Stimulated activated CD4-positive, alpha-beta T cell treated with anti-CD3 and anti-CD28 coated beads, Interleukin-1b, Interleukin-23, amount 100 ng/mL, for 1 hour (primary cell): ENCODE measurements at places on chromosomes 12 and 14.

DNA sequence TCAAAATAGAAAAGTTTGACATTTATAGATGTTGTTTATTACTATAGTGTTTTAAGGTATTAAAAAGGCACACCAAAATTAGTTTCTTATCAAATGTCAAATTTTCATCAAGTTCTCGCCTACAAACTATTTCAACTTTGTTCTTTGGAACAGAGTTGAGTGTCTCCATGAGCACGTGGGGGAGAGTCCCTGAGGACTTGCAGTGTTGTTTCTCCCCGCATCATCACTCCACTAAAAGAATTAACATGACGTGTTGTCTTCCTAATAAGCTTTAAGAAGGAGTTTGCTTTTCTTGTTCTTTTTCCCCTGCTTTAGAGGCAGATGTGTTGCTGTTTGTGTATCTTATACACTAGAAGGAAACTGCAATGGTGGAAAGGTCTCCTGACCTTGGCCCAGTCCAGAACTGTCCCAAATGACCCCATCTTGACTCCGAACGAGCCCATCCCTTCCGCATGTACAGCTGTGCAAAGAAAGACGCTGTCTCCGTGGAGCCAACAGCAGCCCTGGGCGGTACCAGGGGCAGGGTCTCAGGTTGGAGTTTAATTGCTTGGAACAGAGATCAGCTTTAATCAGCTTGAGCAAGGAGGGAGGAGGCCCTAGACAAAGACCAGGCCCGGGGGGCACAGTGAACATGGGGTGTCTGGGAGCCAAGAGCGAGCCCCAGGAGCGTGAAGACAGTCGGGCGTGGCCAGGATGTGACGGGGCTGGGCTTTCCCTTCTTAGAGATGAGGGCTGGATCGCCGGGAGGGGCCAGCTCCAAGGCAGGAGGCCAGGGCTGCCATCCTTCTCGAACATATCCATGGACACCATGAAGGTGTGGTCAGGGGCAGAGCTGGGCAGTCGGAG lies 215.4 kb upstream of the RTL1 start:
- DNase-seq: no peak

- DNase-seq: no peak
Observed at GRCh38 chr14:99158150-99158549, 113.8 kb downstream of the BCL11B start.

DNA sequence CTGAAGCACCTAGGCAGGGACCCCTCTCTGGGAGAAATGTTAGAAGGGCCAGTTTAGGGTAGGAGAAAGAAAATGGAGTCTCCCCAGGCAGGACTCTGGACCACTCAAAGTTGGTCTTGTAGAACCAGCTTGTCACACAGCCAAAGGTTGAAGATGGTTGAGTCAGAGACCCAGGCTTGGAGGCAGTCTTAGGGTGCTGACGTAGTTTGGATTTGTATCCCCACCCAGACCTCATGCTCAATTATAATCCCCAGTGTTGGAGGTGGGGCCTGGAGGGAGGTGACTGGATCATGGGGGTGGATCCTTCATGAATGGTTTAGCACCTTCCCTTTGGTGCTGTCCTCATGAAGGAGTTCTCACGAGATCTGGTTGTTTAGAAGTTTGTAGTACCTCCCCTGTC lies 121.2 kb downstream of the CRACR2A start:
- no peak for DNase-seq

- DNase-seq: no peak
Observed at GRCh38 chr14:59254146-59254910, 65.9 kb downstream of the DAAM1 start.
